ENCODE measurements at places on chromosomes 3 and 15. TPM values are rescaled to one million over a fixed set of nuclear protein-coding genes. Genes with fewer than 3 reads are reported as not detected.

The TATDN2 gene
- total RNA-seq: 14.0 TPM

The TMEM89 gene
- total RNA-seq: not detected

The UROC1 gene
- not detected for total RNA-seq

The PIGBOS1 gene
- 7.4 TPM for total RNA-seq

The TMC3 gene
- total RNA-seq: not detected

The CLN6 gene
- 55.0 TPM for total RNA-seq

Measured in epithelial cell of proximal tubule (primary cell).